ENCODE measurements at places on chromosomes 2 and 18.
A peak's percentile ranks its signal among the peaks of the same experiment; 100 is the strongest.

DNA sequence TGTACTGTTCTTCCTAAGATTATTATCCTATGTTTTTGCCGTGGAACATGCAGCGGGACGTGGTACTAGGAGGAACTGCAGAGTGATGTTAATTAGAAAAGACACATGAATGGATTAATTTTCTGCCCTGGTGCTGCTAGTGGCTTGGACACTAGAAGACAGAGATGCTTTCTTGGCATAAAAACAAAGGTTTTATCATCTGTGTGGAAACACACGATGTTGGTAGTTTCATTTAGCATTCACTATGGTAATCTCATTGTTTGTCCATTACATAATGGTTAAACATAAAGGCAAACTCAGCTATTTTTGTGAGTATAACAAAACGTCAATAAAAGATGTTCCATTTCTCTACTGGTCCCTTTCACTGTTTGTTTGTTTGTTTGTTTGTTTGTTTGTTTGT is 22.8 kb downstream of the COL6A3 start:
- DNase-seq = no peak

- DNase-seq = peak; percentile 26
Measured at GRCh38 chr2:200797242-200797770, 14.4 kb upstream of the BZW1 start.

- DNase-seq = peak; percentile 61
Measured at GRCh38 chr18:35143622-35144596, 96.9 kb upstream of the ZNF397 start.

DNA sequence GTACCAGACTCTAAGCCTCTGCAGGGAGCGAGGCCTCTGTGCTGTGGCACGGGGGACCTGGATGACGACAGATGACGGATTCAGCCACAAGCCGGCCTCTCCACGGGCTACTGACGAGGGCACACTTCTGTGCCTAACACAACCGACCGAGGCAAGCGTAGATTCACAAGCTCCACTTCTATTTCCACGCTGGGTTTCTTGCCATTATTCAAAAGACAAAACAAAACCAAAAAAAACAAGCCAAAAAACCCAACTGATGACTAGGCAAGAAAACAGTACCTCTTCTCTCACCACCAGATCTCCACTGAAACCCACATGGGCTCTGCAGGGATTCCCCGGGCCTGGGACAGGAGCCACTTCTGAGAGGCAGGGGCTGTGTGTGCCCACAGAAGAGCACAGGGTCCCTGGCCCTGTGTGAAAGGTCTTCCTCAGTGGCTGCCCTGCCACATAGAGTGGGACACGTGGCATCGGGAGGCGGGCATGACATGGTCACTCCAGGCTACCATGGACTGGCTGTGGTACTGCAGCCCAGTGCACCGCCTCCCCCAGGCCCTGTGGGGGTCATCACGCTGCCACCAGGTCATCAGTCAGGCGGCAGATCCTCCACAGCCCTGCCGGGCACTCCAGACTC is 254.7 kb downstream of the HDAC4 start:
- DNase-seq = no peak

GRCh38 chr2:165572151-165572550 is 102.7 kb downstream of the CSRNP3 start:
- no peak for DNase-seq

DNA sequence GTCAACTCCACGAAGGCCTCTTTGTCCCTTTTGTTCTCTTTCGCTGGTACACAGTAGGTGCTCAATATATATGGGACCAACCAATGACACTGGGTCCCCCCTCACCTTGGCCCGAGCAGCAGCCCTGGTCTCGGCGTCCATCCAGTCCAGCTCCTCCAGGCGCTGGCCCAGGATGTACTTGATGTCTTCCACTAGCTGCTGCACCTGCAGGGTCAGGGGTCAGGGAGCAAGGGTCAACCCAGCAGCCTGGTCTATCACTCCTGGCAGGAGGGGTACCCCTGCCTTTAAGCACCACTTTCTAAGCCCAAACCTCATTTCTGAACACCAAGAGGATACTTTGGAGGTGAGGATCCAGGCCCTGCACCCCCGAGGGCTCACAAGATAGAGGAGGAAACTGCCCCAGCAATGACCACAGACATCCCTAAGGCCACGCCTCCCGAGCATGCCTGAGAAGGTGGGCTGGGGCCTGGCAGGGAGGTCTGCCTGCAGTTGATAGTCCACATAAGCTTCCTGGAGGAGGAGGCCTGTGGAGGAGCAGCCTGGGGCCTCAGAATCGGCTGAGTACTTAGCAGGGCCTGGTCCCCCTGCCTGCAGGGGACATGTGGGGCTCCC is 4.2 kb downstream of the ECEL1 start:
- DNase-seq = no peak

GRCh38 chr18:72161691-72162090 is 382.5 kb downstream of the CBLN2 start:
- no peak for DNase-seq

GRCh38 chr2:8496617-8497016 is 185.2 kb upstream of the ID2 start:
- DNase-seq = no peak

- DNase-seq = no peak
Measured at GRCh38 chr2:35409762-35410161, 945.8 kb upstream of the CRIM1 start.

GRCh38 chr18:55876254-55876653 is 288.3 kb upstream of the TCF4 start:
- no peak for DNase-seq

- no peak for DNase-seq
Measured at GRCh38 chr2:7375901-7376300, 458.7 kb downstream of the RNF144A start.

DNA sequence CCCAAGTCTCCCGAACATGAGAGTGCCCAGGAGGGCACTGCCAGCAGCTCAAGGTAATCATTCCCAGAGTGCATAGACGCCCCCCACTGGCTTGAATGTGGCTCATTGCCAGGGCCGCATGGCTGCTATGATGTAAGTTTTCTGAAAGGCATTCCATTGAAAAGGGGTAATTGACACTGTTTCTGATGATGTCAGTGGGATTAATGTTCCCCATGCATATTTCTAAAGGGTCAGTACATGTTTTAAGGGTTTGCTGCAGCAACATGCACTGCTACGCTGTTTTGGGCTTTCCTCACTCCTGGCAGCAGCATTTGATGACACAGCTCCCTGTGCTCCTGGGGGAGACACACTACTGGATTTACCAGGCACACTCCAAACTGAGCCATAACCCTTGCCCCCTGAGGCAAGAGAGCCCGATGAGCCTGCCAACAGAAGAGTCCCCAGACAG is 36.7 kb downstream of the KIAA2012 start:
- no peak for DNase-seq

GRCh38 chr2:162609798-162610197 is 228.8 kb downstream of the KCNH7 start:
- no peak for DNase-seq

GRCh38 chr2:96514521-96514920 is 9.4 kb upstream of the NEURL3 start:
- no peak for DNase-seq

DNA sequence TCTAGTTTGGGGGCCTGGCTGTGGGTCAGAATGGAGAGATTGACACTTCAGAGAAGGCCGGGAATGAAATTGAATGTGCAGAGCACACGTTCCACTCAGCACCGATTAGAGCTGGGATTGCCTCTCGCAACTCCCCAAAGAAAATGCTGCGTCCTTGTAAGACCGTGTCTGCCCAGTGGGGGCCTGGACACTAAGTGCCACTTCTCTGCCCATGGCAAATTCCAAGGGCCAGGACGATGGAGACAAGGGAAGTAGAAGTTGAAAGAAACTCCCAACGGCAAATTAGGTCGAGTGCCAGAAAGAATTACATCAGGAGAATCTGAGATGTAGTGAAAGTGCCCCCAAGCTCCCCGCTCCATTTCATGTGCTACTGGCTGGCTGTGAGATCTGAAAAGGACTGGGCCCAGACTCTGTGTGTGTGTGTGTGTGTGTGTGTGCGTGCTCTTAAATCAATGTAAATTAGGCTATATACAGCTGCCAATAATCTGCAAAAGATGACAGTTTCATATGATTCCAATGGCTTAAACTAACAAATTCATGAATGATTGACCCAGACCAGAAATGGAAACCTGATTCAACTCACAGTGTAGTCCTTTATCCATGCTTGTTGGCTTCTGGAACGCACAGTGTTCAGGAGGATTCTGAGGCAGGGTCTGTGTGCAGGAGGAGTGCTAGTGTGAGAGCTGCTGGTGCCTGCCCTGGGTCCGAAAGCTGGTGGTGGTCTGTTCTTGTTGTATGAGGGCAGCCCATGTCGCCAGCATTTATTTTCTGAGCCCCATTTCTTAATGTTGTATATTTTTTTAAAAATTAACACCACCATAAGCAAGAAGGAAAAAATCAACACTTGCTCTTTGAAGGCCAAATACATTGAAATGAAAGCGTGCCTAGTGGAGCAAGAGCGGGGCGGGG is 234.3 kb downstream of the AGAP1 start:
- no peak for DNase-seq

DNA sequence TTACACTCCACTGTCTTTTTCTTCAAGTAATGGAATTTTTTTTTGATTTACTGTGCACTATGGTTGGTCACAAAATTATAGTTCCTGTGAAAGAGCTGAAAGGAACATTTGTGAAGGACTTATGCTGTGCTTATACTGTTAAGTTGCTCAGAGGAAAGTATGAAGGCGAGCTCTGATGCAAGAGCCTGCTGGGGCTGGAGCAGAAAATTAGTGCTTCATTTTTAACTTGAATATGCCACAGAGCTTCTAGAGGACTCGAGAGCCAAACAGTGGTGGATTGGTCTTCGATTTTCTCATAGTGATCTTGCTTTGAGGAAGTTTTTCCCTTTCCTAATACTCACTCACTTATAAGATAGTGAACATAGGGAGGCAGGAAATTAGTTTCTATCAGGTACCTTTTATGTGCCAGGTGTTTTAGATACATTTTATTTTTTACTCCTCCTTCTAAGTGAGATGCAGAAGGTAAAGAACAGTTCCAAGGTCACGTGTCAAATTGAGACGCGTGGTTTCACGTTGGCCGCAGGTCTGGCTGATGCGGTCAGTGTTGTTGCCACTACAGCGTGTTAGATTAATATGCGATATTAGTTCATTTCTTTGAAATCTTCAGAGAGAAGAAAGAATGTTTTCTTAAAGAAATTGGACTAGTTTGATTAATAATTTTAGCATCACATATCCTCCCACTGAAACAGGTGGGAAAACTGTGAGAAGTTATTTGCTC is 20.2 kb downstream of the GATA6 start:
- no peak for DNase-seq

GRCh38 chr2:145203891-145204290 is 684.0 kb upstream of the ZEB2 start:
- no peak for DNase-seq

GRCh38 chr2:239077260-239077659 is 229.4 kb downstream of the TWIST2 start:
- no peak for DNase-seq

- DNase-seq = no peak
Measured at GRCh38 chr2:231680285-231680991, 27.9 kb upstream of the PTMA start.

GRCh38 chr2:134897932-134898331 is 20.7 kb upstream of the CCNT2 start:
- peak; percentile 7 for DNase-seq

DNA sequence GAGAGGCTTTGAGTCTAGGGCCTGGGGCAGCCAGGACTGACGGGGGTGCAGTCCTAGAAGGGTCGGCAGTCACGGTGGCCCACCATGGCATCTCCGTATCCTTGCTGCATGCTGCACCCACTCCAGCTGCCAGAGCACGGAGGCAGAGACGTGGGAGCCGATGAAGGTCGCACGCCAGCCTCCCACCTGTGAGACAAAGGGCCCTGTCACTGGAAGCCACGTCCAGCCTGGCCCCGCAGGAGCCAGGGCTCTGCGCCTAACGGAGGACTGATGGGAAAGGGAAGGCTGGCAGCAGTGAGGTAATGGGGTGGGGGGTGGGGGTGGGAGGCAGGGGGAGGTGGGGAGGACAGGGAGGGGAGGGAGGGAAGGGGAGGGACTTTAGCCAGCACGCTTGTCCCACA is 21.9 kb downstream of the ITM2C start:
- no peak for DNase-seq

GRCh38 chr2:110931648-110932047 is 189.1 kb upstream of the BCL2L11 start:
- DNase-seq = no peak

DNA sequence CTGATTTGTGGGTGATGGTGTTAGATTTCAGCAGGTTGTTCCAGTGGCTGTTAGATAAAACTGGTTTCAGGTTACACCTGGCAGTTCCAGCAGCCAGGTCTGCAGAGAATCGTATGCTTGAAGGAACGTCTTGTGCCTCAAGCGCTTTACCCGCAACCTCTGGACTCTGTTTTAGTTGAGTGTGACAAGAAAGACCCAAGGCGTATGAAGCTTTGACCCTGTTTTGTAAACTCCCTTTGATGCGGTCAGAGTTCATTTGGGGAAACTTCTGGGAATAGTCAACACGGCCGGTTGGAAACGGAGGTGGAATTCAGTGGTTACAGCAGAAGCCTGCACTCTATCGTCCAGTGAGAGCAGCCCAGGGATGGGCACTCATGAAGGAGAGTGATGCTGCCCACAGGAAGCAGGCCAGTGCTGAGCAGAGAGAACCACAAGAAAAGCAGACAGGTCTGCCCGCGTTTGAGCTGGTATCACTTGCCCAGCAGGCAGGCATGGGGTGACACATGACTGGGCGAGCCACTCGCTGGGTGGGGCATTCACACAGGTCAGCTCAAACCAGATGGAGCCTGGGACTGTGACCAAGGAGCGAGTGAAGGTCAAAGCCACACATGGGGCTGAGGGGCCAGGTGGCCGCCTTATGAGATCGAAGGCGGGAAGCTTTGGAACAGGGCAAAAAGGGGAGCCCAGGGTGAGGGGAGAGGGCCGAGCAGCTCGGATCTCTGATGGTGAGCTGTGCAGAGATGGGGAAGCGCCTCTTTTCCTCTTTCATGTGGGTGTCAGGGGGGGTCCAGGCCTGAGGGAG is 99.6 kb upstream of the MBOAT2 start:
- no peak for DNase-seq

- DNase-seq = no peak
Measured at GRCh38 chr2:80700961-80701360, 396.4 kb upstream of the LRRTM1 start.

DNA sequence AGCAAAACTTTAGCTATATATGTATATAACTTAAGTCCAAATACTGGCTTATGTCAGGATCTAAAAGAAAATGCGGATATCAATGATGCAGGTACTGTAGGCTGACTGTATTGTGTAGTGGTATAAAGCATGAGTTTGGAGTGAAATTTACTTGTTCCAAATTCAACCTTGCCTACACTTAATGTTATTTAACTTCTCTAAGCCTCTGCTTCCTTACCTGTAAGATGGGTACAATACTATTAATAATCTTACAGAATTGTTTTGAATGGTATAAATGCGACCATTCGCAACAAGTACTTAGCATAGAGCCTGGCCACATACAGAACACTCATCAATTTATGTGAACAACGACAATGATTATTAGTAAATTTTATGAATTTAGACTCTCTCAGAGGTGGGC is 62.4 kb downstream of the SPRED2 start:
- no peak for DNase-seq

Data from suppressor macrophage (primary cell).